SW480 (cell line): ENCODE measurements at places on chromosomes 3 and 15.

GRCh38 chr15:91298101-91298500, 198.0 kb downstream of the SV2B start:
- no peak for DNase-seq

DNA sequence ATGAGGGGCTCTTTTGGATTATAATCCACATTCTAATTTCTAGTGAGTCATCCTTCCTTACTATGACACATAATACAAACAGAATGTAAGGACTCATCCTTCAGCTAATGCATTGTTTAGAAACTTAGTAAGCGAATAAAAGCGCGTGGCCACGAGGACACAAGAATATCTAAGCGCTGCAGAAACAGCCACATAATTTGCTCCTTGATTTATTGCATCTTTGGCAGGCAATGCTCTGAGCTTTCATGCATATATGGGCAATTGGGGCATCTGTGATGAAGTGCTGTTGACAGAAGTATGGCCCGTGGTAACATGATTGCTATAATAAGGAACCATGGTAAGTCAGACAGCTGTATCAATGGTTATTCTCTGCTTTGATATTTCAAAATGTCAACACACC, 191.3 kb upstream of the ZNF385D start:
- no peak for DNase-seq

DNA sequence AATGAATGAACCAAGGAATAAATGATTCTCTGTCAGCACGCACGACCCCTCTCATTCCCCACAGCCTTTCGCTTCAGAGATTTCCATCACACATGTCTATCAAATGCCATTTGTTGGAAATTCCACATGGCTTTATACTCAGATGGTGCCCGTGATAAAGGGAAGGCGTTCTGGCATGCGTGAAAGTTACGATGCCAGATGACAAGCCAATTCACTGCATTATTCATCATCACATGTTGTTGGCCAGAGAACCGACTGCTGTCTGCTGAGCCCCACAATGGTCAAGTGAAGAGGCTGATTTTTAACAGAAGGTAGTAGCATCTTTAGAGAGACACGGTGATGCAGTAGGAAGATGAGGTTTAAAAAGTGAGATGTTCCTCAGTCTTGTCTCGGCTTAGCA, 74.1 kb upstream of the FRMD4B start:
- DNase-seq = no peak

DNA sequence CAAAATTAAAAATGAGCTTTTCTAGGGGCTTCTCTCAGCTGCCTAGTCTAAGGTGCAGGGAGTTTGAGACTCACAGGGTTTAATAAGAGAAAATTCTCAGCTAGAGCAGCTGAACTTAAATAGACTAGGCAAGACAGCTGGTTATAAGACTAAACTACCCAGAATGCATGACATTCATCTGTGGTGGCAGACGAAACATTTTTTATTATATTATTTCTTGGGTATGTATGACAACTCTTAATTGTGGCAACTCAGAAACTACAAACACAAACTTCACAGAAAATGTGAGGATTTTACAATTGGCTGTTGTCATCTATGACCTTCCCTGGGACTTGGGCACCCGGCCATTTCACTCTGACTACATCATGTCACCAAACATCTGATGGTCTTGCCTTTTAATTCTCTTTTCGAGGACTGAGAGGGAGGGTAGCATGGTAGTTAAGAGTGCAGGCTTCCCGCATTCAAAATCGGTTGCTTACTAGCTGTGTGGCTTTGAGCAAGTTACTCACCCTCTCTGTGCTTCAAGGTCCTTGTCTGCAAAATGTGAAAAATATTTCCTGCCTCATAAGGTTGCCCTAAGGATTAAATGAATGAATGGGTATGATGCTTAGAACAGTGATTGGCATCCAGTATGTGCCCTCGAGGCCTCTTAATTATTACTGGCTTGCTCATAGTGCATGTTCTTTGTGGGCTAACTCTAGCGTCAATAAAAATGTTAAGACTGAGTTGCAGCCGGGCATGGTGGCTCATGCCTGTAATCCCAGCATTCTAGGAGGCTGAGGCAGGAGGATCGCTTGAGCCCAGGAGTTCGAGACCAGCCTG, 984 bp downstream of the CCR5 start:
- no peak for DNase-seq

DNA sequence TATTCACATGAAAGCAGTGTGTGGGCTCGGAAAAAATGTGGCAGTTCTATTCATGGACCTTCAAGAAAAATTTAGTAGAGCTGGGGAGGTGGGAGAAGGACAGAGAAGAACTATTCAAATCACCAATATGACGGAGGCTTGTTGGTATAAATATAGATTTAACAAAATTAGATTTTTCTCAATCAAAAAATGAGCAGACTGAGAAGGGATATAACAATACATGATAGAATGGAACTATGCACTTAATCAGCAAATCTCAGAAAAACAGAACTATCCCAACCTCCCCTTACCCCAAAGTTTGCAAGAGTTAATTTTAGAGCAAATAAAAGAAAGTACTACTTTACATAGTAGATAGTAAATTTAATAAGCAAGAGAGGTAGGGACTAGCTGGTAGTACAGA, 194.6 kb upstream of the BCL6 start:
- DNase-seq = no peak

GRCh38 chr3:39183211-39184080, 8.9 kb downstream of the XIRP1 start:
- DNase-seq = no peak

GRCh38 chr3:189267981-189268613, 96.3 kb downstream of the TPRG1 start:
- peak; percentile 37 for DNase-seq

DNA sequence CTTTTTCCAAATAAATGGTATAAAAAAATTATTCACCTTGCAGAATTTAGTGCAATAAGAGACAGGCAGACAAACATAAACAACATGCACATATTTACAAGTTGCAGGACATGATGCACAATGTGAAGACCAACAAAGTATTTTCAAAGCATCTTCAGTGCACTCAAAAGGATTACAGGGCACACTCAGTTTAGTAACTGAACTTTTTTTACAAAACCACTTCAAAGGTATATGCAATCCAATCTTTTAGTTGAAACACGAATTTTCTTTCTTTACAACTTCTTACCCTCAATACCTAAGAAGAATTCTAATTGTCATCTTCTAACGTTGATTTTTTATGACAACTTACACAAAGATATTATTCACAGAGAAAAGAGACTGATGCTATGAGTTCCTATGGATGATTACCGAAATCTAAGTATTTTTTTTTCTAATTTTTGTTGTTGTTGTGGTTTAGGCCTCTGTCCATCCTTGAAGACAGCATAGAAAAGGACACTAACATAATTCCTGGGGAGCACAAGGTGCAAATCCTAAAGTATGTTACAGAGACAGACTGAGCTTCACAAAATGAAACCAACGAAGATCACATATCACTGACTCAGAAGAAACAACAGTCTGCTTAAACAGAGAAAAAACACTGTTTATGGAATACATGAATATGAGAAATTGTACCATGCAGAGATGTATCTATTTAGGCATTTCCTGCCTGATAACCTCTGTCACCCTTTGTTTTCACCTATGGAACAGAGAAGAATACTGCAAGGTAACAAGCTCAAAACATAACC, 50.3 kb downstream of the ZMAT3 start:
- DNase-seq = no peak

DNA sequence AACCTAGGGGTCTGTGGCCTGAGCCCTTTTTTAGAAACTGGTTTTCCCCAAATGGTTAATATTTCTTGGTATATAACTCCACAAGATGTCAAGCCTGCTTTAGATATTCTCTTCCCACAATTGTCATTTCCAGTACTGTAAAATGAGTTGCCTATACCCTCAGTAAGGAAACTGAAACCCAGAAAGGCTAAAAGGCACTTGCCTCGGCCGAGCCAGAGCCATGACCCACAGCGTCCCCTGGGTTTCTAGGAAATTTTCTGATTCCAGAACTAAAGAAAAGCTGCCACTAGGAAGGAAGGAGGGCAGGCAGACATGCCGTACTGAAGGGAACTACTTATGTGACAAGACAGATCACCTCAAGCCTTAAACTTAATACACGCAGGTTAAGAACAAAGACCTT, 59.1 kb downstream of the ATP8B4 start:
- no peak for DNase-seq

DNA sequence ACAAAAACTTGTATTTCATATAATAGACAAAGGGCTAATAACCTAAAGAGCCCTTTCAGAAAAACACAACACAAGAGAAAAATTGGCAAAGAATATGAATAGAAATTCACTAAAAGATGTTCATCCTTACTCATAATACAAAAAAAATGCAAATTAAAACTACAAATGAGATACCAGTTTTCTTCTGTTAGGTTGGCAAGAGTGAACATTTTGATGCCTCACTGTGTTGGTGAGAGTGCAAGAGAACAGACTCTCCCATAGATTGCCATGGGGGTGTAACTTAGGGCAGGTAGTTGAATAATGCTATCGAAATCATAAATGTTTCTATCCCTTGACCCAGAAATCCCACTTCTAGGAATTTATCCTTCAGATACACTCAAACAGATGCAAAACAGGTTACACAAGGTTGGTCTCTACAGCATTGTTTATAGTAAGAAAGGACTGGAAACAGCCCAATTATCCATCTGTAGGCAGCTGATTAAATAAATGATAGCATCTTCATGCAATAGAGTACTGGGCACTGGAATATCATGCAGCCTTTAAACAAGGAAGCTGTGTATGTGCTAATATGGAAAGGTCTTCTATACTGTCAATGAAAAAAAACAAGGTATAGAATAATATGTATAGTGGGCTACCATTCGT, 146.3 kb downstream of the TLE3 start:
- DNase-seq = no peak
